ENCODE measurements at places on chromosomes 1 and 21.

DNA sequence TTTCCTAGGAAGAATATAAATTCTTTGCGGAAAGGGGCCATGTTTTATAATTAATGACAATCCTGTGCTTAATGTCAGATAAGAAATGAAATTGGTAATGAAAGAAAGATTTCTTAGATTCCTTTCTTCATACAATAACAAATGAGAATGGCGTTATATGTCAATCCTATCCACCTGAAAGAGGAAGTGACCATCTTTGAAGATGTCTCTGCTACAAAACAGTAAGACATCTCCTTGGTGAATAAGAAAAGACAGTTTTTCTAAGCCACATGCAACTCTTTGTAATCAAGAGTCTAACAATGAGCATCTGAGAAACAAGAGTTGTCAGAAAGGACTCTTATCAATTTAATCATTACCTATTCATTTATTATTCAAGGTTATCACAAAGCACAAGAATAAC is 286.0 kb downstream of the VAV3 start:
- no peak for DNase-seq

GRCh38 chr1:8873506-8874229 is 4.8 kb downstream of the ENO1 start:
- peak; percentile 95 for DNase-seq

- DNase-seq = no peak
Observed at GRCh38 chr1:67464746-67465145, 34.5 kb upstream of the SERBP1 start.

DNA sequence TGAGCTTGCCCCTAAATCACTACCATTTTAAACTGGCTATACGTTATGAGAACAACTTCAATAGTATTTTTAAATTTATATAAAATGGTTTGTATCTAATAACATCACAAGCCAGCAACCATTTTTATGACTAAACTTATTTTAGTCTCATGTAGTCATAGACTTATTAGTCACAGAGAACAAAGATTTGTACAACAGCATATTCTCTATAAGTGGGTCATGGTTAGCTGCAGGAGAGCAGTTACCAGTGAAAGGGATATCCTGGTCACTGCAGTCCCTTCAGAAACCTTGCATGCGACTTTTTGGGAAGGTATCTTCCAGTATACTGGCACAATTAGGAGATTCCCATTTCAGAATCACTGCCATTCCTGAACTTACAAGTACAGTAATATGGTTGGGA is 90.0 kb downstream of the HFM1 start:
- no peak for DNase-seq

GRCh38 chr1:35345439-35345981 is 77.0 kb downstream of the ZMYM4 start:
- DNase-seq = no peak

DNA sequence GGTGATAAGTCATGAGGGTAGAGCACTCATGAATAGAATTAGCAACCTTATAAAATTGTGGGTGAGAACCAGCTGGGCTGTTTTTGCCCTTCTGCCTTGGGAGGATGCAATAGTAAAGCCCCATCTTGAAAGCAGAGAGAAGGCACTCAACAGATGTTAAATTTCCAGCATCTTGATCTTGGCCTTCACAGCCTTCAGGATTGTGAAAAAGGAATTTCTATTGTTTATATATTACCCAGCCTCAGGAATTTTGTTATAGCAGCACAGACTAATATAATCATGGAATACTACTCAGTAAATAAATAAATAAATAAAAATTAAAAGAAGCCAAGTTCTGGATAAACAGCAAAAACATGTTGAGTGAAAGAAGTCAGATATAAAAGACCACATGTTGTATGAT is 175.2 kb downstream of the KCNT2 start:
- no peak for DNase-seq

DNA sequence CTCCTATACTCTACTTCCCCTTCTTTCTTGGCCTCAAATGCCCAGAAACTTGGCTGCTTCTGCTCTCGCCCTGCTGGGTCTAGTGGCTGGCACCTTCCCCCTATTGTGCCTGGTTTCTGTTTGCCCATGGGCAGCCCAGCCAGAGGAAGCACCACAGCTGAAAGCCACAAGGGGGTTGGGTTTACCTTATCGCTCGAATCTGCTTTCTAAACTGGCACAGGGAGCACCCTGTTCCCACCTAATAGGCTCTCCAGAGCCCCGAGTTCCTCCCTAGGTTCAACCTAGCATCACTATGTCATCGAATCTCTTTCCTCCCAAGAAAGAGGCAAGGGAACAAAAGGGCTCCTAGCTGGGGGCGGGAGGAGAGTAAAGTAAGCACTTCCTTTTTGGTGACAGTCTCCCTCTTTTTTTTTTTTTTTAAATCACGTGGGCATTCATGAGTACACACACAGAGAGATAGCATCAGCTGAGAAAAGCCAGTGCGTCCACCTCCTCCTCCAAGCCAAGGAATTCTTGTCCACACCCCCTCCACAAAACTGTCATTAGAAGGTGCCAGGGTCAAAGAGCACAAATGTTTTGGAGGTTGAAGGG is 72.8 kb downstream of the PLEKHA6 start:
- DNase-seq = no peak

- DNase-seq = no peak
Observed at GRCh38 chr1:242239398-242239797, 240.5 kb upstream of the MAP1LC3C start.

DNA sequence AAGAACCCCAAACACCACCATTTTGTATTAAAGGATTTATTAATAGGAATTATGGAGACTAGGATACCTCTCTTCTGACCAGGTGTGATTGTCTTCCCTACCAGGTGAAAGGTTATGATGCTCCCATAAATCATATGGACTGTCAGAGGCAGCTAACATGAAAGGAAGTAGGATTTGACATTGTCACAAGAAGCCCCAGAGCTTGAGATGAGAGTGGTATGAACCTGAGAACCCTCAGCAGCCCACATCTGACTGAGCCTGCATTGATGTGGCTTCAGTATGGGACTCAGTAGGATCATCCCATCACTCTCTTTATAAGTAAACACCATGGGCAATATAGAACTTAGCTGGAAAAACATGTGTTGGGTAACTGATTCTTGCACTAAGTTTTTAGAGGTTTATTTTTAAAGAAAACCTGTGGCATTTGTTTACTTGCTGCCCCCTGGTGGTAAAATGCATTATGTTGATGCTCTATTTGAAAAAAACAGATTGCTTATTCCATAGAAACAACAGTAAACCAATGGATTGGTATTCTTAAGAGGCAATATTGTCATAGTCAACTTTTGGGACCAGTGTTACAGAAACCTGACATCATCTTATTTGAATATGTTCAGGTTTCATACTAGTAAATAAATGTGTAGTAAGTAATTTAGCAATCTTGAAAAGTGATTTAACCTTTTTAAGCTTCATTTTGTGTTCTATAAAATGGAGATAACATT is 16.6 kb upstream of the CACYBP start:
- no peak for DNase-seq

Measured in ascending aorta (tissue), 2 donors.